ENCODE measurements at places on chromosomes 6 and 20.

GRCh38 chr6:138088326-138088762 is 18.9 kb downstream of the PERP start:
- no peak for DNase-seq

DNA sequence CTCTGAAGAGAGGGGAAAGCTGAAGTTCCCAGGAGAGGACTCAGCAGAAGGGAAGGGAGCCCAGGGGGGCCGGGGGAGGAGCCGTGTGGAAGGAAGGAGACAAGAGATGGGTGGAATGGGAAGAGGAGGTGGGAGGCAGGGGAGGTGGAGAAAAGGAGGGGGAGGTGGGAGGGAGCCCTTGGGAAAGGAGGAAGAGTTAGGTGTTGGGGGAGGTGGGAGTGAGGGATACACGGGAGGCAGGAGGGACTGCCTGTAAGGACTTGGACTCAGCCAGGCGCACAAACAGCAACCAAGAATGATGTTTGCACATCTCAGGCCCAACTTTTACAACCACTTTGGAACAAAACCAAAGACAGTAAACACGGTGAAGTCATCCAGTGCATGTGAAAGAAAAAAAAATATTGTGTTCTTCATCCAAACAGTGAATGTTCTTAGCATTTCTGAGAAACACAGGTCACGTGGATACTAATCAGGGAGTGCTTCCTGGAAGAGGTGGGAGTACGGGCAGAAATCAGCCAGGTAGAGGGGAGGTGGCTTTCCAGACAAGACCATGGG is 17.4 kb upstream of the LSM14B start:
- DNase-seq: no peak

DNA sequence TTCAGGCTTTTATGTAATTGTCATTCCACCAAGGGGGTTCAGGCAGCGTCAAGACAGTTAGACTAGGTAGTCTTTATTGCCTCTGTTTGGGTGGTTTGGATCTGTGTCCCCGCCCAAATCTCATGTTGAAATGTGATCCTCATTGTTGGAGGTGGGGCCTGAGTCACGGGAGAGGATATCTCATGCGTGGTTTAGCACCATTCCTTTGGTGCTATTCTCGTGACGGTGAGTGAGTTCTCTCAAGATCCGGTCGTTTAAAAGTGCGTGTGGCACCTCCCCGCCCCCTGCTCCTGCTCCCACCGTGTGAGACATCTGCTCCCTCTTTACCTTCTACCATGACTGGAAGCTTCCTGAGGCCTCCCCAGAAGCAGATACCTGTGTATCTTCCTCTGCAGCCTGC is 51.3 kb upstream of the FOXC1 start:
- no peak for DNase-seq

GRCh38 chr20:30630761-30631160 is 626.7 kb upstream of the DEFB115 start:
- no peak for DNase-seq

GRCh38 chr6:44003345-44004061 is 123.7 kb downstream of the MRPL14 start:
- no peak for DNase-seq

- DNase-seq: no peak
These were observed 23.9 kb upstream of the PRL start for GRCh38 chr6:22320750-22321149.

DNA sequence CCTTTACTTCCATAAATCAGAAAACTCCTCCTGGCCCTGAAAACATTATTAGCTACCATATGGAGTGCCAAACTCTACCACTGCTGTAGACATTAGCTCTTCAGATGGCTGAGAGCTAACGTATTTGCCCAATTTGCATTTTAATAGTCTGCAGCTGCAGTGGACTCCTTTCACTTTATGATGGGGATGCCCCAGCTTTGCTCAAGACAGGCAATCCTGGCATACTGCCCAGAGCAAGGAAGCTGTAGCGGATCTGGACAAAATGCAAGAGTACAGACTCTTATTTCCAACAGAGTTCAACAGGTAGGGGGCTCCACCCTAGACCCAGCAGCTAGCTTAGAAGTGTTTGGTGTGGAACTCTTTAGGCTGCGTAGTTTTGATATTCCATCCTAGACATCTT is 246.7 kb downstream of the FOXC1 start:
- peak; percentile 55 for DNase-seq

GRCh38 chr6:109579361-109579760 is 96.3 kb upstream of the ZBTB24 start:
- DNase-seq: peak; percentile 22

DNA sequence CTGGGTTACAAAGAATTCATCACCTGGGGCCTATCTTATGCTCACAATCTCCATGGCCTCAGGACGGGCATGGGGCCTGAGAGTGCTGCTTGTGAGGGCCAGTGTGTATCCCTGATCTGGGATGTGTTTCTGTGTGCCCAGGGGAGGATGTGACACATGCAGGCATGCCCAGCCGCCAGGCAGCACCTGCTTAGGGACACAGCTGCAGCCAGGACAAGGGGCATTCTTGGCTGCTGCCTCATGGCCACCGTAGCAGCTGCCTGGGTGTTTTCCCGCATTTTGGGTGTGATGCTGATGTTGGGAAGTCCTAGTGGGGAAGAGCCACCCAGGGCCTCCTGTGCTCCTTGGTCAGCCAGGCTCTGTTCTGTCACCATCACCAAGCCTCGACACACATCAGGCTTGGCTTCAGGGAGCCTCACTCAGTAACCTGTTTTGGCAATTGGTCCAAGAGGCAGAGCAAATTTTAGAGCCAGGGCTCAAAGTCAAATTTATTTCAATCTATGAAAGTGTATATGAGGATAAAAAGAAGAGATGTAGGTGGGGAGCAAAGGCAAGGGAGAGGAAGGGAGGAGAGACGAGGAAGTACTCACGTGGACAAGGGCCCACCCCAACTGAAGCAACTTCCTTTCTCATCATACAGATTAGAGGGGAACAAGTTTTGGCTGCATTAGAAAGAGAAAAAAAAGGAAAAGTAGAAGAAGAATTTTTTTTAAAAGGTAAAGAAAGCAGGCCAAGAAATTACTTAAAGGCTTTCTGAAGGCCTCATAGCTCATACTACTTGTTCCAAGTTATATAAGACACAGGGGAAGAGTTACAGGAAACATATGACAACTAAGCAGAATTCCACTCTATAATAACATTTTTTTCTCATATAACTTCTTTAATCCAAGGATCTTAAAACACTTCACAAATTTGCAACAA is 269.9 kb upstream of the SUPT3H start:
- DNase-seq: no peak

GRCh38 chr6:109323241-109323640 is 59.0 kb downstream of the CD164 start:
- no peak for DNase-seq

DNA sequence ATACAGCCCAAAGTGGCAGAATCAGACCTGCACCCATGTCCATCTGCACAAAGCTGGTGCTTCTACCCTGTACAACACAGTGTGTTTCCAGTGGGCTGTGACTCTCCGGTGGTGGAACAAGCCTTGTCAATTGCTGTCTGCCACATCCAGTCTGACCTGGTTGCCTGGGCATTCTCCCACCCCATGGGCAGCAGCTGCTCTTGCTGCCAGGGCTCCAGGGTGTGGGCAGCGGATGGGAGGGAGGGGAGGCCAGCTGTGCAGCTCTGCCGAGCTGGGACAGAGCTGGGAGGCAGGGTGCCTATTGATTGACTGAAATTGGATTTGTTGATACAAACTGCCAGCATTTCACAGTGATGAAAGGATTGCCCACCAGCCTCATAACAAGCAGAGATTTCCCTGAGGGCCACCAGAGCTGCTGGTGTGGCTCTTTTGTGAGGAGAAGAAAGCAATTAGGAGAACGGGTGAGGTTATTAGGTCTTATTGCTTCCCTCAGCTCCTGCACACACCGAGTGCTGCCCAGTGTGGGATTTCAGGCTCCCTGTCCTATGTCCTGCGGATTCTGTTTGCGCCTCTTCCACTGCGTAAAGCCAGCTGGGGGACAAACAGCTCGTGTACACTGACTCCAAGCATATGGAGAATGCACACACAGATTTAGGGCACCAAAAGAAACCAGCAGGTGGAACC is 150.8 kb downstream of the NRN1 start:
- no peak for DNase-seq

DNA sequence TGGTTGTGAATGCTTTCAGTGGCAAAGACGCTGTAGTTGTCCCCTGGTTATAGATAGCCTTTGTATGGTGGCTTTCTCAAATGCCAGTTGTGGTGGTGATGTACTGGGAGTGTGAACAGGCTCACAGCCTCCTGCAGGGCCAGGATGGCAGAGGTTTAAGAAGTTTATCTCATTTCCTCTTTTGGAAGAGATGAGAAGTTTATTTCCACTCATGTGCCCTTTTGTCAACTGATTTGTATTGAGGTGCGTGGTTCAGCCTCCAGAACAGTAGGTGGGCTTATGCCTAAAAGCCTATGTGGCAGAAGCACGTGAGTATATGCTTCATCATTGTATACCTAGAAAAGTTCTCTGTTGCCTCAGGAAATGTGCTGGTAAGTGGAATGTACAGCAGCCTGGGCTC is 13.7 kb upstream of the ZFP57 start:
- DNase-seq: no peak

- DNase-seq: no peak
These were observed 4.4 kb downstream of the LY86 start for GRCh38 chr6:6592826-6593475.

DNA sequence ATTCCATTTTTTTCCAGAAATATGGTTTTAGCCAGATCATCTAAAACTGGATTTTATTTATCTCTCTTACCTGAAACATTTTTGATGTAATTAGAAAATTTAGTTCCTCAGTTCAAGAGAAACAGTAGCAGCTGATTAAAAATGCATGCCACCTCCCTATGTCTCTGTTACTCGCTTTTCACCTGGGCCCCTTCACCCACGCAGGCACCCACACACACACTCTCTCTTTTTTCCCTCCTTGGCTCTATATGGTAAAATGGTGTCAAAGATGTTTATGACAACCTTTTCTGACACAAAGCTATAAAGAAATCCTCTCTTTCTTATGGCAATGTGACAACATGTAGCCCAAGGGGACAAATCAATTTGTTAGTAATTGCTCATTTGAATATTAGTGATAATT is 5.8 kb upstream of the SGK1 start:
- no peak for DNase-seq

- no peak for DNase-seq
These were observed 4.7 kb downstream of the SLCO4A1 start for GRCh38 chr20:62646851-62647520.

DNA sequence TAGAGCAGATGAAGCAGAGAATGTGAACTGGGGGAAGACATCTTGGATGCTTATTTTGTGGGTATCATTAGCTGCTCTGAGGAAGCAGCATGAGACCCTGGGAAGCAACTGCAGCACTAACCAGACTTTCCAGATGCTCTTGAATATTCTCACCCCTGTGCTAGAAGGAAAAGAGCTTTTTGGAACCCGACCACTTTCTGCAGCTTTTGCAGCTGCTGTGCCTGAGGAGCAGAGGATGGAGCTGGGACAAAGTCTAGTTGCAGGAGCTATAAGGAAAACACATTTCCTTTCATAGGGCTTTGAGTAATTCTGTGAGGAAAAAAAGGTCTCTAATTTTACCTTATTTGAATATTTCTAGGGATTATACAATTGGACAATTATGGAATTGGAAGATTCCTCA is 369.7 kb downstream of the CD109 start:
- no peak for DNase-seq

GRCh38 chr20:2210646-2211552 is 84.9 kb upstream of the TGM3 start:
- no peak for DNase-seq

- no peak for DNase-seq
These were observed 283.9 kb upstream of the RIMS1 start for GRCh38 chr6:71602385-71603007.

GRCh38 chr20:57378107-57378506 is 13.1 kb upstream of the RBM38 start:
- no peak for DNase-seq

- DNase-seq: no peak
These were observed 395.0 kb upstream of the RUNX2 start for GRCh38 chr6:44933108-44933507.

DNA sequence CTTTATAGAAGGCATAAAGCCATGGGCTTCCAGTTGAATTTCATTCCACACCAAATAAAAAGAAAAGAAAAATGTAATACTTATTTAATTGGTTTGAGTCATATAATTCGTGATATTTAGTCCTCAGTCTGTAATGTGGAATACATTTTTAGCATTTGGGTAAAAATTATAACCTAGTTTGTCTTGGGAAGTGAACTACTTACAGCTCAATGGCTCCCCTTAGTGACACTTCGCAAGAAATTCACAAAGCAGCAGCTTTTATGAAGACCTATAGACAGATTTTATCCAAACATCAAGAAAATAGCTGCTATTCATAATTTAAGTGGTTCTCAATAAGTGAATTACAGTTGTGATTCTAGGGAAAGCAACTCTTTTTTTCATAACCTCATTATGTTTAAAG is 72.1 kb downstream of the RSPO3 start:
- no peak for DNase-seq

DNA sequence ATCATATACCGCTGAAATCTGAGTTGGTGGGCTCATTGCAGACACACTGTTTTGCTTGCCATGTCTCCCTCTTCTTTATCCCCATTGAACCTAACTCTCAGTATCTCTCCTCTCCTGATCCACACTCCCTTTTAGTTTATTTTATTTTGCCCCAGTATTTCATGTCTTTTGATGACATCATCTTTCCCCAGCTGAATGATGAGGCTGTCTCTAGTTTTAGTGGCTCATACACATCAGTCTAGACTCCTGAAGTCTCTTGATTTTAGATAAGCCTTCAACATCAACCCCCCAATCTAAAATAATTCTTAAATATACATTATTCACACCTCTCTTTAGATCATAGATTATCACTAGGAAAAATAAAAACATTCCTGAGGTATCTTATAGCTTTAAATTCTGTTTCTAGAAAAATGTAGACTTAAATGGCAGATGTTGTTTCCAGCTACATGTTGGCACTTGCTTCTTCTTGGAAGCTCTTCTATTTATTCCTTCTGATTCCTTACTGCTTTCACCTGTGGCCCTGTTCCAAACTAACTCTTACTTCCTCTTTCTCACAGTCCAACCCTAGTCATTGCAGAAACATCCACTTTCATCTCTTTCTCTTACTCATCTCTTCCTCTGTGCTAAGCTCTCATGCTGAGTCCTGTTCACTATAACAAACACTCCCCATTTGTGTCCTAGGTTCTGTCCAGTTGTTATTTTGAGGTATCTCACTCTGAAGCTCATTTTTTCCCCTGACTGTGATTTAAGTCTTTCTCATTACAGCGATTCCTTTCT is 191.9 kb upstream of the SLC35B3 start:
- DNase-seq: no peak

- DNase-seq: no peak
These were observed 29.3 kb downstream of the CST8 start for GRCh38 chr20:23520185-23520584.

DNA sequence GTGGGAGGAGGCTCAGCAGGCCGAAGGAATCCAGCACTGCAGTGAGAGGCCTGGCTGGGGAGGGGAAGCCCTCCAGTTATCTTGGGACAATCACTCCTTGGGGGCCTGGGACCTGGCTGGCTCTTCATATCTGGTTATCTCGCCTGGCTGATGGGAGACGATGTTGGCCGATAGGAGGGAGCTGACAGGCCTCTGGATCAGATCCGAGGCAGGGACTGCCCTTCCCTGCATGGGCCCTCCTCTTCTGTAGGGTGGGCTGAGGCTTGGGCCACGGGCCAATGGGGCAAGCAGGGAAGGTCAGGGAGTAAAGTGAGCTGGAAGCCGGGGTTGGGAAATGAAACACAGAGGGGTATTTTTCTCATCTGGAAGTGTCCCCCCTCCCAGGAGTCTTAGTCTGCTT is 25.2 kb downstream of the MANBAL start:
- DNase-seq: no peak

All from GM12864 (cell line).